AG08396 (cell line): ENCODE measurements at places on chromosomes 1 and 21.
A peak's percentile ranks its signal among the peaks of the same experiment; 100 is the strongest.

DNA sequence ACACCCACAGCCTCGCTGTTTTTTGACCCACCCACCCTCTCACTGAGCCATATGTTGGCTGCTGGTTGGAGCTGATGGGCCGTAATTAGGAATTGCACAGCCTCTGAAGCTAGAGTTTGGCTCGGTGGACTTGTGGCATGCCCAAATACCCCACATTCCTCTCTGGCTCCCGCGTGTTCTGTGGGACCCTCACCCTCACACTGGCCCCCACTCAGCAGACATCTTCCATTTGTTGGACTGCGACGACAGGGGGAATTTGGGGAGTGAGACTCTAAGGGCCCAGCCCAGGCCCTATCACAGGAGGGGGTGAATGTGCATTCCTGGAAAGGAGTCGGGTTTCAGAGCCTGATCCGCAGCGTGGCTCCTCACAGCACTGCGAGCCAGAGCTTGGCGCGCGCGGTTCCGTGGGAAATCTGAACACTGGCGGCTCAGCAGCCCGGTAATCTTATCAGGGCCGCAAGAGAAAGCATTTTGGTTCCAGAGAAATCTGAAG is 5.2 kb downstream of the RCSD1 start:
- DNase-seq: no peak

DNA sequence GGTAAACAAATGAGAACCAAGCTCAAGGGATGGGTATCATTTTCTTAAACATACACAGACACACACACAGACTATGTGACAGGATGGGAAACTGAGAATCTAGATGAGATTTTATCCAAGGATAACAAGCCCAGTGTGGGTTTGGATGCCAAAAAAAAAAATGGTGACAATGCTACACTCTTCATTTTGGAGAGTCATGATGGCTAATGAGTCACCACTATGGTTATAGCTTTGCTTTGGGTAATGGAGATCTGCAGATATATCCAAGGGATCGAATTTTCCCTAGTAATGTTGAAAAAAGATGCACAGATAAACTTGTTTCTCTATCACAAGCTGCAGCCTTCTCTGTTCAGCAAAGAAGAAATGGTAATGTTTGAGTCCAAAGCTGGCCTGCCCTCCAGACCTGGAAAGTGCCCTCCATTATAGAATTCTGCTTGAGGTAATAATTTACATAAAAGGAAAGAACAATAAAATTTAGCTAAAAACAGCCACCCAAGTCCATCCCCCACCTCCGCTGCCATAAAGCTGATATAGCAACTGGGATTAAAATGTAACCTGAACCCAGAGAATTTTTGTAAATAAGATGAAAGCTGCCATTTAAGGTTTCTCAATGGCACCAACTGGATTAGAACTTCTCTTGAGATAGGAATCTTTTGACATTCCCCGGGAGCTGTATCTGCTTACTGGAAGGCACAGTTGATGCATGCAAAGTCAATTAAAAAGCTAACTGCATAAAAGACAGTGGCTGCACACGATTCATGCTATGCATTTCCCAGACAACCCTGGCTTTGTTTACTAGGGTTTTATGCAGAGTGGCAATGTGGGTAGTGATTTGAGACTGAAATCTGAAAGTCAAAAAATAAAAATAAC is 395.2 kb upstream of the LYPLAL1 start:
- no peak for DNase-seq

- DNase-seq: no peak
Measured at GRCh38 chr1:92240034-92240433, 22.3 kb downstream of the C1orf146 start.

DNA sequence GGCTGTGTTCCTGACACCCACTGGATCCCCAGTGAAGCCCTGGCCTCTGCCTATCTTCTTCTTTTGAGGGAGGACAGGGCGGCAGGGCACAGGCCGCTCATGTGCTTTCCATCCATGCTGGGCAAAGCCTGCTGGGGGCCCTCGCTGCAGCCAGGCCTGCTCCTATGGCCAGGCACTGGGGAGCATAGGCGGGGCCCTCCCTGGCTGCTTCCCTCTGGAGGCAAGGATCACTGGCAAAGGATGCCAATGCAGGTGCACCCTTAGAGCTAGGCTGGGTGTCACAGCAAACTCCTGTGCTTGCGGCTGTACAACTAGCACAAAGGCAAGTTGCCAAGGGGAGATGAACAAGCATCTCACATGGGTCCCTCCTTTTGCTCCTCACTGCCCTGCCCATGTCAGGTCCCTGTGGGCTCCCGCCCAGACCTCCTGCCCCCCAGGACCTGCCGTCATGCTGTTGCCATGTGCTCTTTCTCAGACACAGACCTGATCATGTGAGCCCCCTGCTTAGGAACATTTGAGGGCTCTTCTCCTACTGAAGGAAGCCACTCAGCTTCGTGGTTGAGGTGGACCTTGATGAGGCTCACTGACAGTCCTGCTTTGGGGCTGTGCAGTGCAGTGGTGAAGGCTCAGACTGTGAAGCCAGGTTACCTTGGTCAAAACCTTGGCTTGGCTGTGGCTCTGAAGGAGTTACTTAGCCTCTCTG is 393.6 kb downstream of the PTPRU start:
- no peak for DNase-seq

DNA sequence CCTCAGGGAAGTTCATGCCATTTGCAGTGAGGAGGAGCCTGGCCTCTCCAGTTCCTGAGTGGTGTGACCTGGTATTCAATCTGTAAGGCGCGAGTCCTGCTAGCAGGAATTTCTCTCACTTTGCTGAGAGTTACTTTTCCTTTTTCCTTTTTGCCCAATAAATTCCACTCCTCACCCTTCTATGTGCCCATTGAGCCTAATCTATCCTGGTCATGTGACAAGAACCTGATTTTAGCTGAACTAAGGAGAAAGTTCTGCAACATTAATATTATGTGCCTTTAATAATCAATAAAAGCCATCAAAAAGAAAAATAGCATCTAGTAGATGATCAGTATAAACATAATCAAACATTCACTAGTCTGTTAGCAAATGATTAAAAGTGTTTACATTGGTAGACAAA is 136.1 kb upstream of the POGK start:
- DNase-seq: no peak

- DNase-seq: no peak
Measured at GRCh38 chr1:240501115-240501514, 110.8 kb downstream of the GREM2 start.

DNA sequence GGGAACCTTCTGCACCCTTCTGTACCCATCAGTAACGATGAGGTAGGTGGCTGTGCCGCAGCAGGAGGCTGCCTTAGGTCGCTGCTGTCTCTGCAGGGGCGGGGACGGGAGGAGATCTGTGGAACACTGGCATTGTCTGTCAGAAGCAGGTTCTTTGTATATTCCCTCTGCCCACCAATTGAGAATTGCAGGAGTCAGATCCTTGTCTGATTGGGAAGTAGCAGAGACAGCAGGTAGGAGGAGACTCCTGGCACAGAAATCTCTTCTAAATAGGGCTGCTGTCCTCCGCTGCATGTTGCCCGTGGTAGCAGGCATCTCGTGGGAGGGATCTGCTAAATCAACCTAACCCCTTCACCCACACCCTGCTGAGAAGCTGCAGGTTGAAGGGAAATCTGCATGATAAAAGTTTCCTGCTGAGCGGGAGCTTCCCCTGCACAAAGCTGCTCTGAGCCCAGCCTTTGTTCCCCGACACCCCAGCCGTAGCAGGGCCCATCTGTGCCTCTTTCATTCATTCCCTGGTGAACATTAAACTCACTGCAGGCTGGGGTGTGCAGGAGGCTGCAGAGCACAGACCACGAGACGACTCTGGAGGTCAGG is 15.9 kb downstream of the SARS1 start:
- no peak for DNase-seq

- DNase-seq: no peak
Measured at GRCh38 chr1:60553730-60554129, 480.2 kb upstream of the C1orf87 start.

GRCh38 chr1:2000850-2001249 is 2.7 kb downstream of the CFAP74 start:
- DNase-seq: no peak

GRCh38 chr1:111615870-111616715 is 3.5 kb upstream of the RAP1A start:
- DNase-seq: no peak

GRCh38 chr1:15816674-15817073 is 9.2 kb upstream of the UQCRHL start:
- DNase-seq: no peak

DNA sequence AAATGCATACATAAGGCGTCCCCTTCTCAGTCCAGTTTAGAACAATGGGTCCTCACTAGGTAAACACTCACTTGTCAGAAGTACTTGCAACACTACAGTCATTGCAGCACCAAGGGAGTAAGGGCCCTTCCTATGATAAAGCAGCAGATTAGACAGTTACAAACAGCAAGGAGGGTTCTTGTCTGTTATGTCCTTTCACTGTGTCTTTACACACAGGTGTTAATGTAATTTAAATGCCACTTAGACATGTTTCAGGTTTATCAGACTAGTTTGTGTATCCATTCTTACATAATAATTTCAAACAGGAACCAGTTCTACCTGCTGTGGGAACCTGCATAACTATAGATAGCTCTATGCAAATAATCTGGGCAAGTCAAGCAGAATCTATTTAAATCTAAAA is 105.6 kb upstream of the USH2A start:
- no peak for DNase-seq

GRCh38 chr1:187933562-187934419 is 1105.0 kb downstream of the PLA2G4A start:
- DNase-seq: no peak

DNA sequence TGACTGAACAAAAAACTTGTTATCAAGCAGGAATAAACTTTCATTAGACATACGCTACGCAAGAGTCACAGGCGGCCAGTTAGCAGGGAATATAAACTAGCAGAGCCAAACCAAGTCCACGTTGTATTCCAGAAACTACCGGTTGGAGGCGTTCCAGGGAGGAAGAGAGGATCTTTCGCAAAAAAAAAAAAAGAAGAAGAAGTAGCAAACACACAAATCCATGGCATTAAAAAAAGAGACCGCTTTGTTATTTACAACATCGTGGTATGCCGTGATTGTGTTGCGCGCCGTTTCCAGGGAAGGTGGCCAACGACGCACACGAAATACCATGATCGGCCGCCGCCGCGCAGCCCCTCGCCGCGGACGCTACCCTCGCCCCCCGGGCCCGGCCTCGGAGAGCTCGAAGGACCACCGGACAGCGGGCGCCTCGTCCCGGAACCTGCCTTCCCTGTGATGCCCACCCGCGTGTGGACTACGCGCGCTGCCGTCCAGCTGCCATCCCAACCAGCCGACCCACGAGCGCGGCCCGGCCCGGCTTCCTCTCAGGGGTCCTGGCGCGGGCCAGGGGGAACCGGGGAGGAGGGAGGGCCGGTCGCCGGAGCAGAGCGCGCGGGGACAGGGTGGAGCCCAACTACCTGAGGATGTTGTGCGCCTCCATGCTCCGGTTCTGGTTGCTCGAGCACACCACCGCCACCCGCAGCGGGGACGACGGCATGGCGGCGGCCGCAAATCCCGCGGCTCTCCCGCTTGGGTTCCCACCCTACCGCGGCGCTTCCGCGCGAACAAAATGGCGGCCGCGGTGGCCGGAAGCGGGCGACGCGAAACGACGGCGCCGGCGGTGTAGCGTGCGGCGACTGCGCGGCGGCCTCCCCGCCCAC is 581 bp downstream of the SSU72 start:
- peak; percentile 91 for DNase-seq

DNA sequence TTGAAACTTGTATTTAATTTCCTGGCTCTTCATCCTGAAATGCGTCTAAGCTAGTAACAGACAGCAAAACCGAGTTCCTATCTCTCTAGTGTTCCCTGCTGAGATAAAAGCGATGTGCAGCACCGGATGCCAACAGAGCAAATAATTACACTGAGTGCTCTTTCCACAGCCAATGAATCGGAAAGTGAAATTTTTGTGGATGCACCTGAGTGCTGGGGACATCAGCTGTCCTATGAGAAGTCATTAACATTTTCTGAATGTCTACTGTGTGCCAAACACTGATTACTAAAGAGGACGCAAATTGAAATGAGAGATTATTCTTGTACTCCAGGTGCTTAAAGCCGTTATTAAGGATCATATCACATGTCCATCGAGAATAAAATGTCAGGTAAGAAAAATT is 278.0 kb downstream of the RGS7 start:
- no peak for DNase-seq

GRCh38 chr1:230772457-230773395 is 25.5 kb downstream of the CAPN9 start:
- DNase-seq: peak; percentile 76

DNA sequence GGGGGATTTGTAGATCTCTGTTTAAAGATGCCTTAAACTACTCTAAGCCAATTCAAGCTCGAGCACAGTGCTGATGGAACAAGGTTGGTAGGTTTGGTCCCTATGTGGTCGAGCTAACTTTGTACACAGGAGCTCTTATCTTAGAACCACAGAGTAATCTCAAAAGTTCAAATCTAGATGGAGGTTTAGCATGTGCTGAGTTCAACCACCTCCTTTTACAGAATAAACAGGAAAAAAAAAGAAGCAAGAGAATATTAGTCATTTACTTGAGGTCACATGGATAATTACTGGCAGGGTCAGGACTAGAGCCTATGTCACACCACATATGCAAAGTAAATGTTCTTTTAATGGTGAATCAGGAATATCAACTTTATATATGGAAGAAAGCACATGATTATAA is 86.2 kb downstream of the DTL start:
- DNase-seq: no peak

- peak; percentile 24 for DNase-seq
Measured at GRCh38 chr1:55472784-55473183, 257.6 kb upstream of the USP24 start.

GRCh38 chr1:2049718-2050431 is at the start of gene PRKCZ:
Gene PRKCZ, plus strand, starts transcription at chr1:2050411. Its CDS starts 220 bp downstream, at chr1:2050631.
- no peak for DNase-seq

- DNase-seq: no peak
Measured at GRCh38 chr1:75785320-75785982, 605 bp upstream of the RABGGTB start.

DNA sequence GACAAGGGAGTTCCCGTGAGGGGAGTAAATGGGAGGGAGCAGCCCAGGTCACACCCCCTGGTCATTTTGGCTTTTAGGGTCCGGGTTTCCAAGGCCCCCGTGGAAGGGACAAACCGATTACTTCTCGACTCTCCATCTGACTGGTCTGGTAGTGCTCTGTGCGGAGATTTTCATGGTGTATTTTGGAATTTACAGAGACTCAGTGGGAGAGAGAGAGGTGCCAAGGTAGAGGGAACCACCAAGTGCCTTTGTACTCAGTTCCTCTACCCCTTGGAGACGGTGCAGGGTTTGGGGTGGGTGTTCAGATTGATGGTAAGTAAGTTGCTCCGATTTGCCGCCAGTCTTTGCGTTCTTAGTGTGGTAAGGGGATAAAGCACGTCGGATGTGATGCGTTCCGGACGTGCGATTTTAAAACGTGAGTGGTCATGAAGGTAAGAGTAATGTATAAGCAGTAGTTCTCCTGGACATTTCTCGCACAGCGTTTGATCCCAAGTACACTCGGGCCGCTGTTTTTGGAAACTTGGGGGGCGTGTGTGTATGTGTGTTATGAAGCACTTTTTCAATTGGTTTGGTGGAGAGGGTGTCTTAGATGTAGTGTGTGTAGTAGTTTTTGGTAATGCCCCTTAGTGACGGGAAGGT is 682 bp downstream of the SUCO start:
- no peak for DNase-seq

- no peak for DNase-seq
Measured at GRCh38 chr1:43878854-43879253, 54.7 kb upstream of the ARTN start.

GRCh38 chr21:27719226-27719625 is 752.3 kb upstream of the ADAMTS5 start:
- DNase-seq: no peak
